Activated CD4-positive, alpha-beta T cell treated with anti-CD3 and anti-CD28 coated beads, Interleukin-2, amount 10 ng/mL, durations not matched to agents 7 days and 5 days (primary cell): ENCODE measurements at places on chromosomes 1 and 21.

DNA sequence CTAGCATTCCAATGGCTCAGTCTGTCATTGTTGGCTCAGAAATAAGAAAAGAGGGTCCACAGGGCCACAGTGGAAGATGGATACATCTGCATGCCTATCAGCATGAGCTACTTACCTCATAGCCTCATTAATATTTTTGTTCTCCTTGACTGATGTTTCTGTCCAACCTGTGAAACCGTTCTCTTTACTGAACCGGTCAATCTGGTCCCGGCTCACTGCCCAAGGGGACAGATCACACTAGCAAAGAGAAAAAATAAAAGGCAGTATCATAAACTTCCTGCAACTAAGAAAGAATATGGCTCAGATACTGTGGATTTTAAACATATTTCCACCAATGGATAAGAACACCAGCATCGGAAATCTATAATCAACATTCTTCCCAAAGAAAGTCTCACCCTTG lies 4.7 kb downstream of the RAB29 start:
- no peak for DNase-seq

GRCh38 chr1:162721471-162721870 lies 69.0 kb upstream of the HSD17B7 start:
- DNase-seq, result no peak

DNA sequence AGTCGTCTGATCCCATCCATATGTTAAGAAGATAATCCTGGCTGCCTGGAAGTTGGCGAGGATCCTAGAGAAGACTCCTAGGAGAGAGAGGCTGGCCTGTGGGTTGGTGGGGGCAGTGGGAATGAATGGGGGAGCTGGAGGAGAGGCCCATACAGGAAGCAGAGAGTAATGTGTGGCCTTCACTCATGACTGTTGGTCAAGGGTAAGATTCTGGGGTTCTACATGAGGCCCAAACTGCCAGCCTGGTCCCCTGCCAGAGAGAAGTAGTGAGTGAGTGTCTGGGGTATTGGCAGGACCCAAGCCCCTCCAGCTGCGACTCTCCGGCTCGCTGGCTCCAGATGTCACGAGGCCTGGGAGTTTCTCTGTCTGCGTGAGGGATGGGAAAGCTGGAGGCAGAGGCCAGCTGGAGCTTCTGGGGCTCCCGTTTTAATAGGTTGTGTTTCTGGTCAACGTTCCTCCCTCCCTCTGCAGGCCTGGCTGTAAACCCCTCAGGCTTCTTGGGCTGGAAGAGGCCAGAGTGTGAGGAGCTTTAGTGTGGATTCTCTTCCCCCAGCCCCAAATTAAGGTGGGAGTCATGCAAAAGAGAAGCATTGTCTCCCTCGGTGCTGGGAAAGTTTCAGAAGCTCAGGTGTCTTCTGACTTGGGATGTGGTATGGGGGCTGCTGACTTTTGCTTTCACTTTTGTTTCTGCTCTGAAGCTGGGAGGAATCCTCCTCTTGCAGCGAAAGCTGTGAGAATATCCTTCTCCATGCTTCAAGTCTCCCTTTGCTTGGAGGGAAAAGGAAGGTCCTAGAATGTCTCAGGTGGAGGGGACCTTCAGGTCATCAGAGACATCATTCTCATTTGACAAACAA lies 2.6 kb downstream of the TMEM51 start:
- DNase-seq, result peak; percentile 21

DNA sequence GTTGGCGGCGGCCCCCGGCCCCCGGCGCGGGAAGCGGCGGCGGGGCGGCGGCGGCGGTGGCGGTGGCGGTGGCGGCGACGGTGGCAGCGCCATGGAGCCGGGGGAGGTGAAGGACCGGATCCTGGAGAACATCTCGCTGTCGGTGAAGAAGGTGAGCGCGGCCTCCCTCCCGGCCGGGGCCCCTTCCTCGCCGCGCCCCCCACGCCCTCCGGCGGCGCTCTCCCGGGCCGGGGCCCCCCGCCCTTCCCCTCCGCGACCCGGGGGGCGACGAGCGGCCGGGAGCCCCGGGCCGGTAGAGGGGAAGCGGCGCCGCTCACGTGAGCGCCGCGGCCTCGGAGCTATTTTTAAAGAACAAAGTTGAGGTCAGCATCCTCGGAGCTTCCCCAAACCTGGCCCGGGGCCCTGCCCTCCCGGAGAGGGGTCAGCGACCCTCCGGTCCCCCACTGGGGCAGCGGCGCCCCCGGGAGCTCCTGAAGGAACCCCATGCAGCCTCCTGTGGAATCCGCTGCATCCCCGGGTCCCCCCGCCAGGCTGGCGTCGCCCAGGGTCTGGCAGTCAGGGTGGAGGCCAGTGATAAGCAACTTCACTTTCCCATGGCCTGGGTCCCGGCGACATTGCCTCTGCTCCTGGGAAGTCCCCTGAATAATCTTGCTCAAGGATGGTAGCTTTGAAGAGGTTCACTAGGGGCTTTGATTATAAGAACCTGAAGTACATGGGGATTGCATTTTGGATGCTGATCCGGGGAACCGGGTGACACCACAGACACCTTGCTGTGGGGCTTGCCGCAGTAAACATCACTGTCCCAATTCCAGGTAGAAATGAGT lies 560 bp downstream of the PLEKHM2 start:
- peak; percentile 42 for DNase-seq

- no peak for DNase-seq
Observed at GRCh38 chr1:103997631-103998030, 247.9 kb downstream of the AMY1C start.

DNA sequence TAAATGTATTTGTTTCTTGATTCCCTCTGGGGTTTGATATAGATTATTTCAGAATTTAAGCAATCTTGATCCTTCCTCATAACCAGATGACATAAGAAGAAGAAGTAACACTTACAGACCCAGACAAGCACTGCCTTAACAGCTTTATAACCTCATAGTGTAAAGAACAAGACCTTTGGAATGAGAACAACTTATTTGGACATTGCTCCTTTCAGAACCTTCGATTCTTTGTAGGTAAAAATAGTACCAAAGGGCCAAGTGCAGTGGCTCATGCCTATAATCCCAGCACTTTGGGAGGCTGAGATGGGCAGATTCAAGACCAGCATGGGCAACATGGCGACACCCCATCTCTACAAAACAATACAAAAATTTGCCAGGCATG lies 15.0 kb downstream of the TM2D1 start:
- DNase-seq, result no peak
